ENCODE measurements at places on chromosomes 5 and 9.

- peaks cover 28% of the 10 kb centered on the region for H3K4me1 ChIP-seq
- H3K27me3 ChIP-seq = no peaks in the 10 kb centered on the region
- H3K4me3 ChIP-seq = no peak overlapping the region
- no peak for DNase-seq
These were observed 7.5 kb downstream of the EXD3 start for GRCh38 chr9:137415451-137415850.

GRCh38 chr9:34554211-34555001, 31.6 kb upstream of the ENHO start:
- no peak for DNase-seq
- no peaks in the 10 kb centered on the region for H3K27me3 ChIP-seq
- no peak overlapping the region for H3K27ac ChIP-seq
- no peaks in the 10 kb centered on the region for H3K36me3 ChIP-seq

- H3K27ac ChIP-seq = no peak overlapping the region
- no peaks in the 10 kb centered on the region for H3K27me3 ChIP-seq
- H3K4me1 ChIP-seq = peaks cover 43% of the 10 kb centered on the region
- H3K4me3 ChIP-seq = no peak overlapping the region
- H3K36me3 ChIP-seq = no peaks in the 10 kb centered on the region
These were observed 6.6 kb downstream of the ZNF618 start for GRCh38 chr9:113882636-113883164.

DNA sequence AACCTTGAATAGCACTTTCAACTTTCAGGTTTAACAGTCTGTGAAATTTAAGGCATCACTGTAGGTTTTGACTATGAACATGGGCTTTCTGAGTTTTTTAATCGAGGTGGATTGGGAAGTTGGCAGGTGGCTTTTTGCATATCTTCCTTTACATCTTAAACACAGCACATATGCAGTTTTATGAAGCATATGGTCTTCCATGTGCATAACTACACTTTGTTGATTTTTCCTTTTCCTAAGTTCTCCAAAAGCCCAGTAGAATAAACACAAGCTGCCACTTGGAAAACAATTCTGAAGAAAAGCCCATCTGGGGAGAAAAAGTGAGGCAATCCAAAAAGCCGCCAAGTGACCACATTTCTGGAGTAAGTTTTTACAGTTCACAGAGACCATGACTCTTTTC, 236.5 kb upstream of the IL12B start:
- no peak overlapping the region for H3K27ac ChIP-seq
- no peak overlapping the region for H3K4me3 ChIP-seq
- no peaks in the 10 kb centered on the region for H3K4me1 ChIP-seq
- H3K27me3 ChIP-seq = no peaks in the 10 kb centered on the region
- no peaks in the 10 kb centered on the region for H3K36me3 ChIP-seq

DNA sequence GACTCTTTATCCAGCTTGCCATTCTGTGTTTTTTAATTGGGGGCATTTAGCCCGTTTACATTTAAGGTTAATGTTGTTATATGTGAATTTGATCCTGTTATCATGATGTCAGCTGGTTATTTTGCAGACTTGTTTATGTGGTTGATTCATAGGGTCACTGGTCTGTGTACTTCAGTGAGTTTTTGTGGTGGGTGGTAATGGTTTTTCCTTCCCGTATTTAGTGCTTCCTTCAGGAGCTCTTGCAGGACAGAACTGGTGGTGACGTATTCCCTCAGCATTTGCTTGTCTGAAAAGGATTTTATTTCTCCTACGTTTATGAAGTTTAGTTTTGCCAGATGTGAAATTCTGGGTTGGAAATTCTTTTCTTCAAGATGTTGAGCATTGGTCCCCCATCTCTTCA, 381.1 kb downstream of the MAN2A1 start:
- DNase-seq = no peak
- no peaks in the 10 kb centered on the region for H3K27me3 ChIP-seq
- no peak overlapping the region for H3K4me3 ChIP-seq
- H3K36me3 ChIP-seq = no peaks in the 10 kb centered on the region

GRCh38 chr9:109182940-109183798, 16.1 kb upstream of the FRRS1L start:
- no peak overlapping the region for H3K4me3 ChIP-seq
- H3K36me3 ChIP-seq = no peaks in the 10 kb centered on the region
- H3K27ac ChIP-seq = no peak overlapping the region
- no peaks in the 10 kb centered on the region for H3K4me1 ChIP-seq
- DNase-seq = no peak
- no peaks in the 10 kb centered on the region for H3K27me3 ChIP-seq

DNA sequence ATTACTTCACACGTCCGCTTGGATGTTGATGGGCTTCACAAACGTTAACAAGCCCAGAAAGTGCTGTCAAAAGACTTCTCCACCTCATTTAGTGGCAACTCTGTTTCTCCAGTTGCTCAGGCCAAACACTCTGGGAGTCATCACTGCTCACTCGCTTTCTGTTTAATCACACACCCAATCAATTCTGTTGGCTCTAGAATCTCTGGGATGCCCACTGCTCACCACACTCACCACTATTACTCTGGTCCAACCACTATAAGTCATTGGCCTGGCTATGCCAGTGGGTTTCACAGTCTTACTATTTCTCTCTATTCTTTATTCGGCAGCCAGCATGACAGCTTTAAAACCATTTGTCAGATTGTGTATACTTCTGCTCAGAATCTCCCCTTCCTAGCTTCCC, 163.5 kb downstream of the KDM4C start:
- no peak overlapping the region for H3K27ac ChIP-seq
- H3K4me3 ChIP-seq = no peak overlapping the region
- no peak for DNase-seq
- H3K27me3 ChIP-seq = no peaks in the 10 kb centered on the region

DNA sequence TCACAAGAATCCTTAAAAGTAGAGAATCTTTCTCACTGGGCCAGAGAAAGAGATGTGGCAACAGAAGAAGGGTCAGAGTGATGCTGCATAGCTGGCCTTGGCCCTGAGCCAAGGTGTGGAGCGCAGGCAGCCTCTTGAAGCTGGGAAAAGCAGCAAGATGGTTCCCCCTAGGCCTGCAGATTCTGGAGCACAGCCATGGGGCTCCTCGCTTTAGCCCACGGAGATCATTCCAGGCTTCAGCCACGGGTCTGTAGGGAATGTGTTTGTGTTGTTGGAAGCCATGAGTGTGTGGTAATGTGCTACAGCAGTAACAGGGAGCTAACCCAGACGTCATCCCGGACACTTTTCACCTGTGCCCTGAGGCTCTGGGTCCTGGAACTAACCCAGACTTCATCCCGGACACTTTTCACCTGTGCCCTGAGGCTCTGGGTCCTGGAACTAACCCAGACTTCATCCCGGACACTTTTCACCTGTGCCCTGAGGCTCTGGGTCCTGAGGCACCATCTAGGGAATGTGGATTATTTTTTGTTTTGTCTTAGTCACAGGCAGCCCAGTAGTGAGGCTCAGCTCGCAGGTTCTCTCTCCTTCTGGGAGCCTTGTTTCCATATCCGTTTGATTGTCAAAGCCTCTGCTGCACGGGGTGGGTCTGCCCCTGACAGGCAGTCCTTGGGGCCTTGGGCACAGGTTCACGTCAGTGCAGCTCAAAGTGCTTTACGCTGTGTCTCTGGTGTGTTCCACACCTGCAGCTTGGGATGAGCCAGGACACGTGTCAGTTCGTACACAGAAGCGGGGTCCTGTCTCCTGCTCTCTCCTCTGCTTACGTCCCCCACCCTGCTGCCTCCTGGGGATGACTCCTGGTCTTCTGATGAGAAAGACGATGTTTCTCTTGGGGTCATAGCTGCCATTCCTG, 56.3 kb upstream of the EXOC3 start:
- no peak overlapping the region for H3K4me3 ChIP-seq
- no peak overlapping the region for H3K27ac ChIP-seq
- no peak for DNase-seq
- no peaks in the 10 kb centered on the region for H3K27me3 ChIP-seq
- H3K4me1 ChIP-seq = no peaks in the 10 kb centered on the region

DNA sequence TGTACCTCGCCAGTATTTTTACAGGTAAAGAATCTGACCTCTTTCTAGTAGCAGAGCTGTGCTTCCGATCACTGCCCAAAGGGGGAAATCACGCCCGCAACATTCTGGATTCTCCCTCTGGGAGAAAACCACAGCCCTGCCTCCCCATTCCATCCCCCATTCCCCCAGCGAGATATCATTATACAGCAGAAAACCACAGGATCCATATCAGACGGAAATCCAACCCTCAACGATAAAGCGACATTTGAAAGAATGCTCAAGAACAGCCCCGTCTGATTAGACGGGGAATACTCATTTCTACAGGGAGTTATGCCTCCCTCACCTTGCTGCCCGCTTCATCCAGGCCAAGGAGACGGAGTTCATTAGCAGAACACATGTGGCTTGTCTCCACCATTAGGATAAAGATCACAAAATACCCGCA, 172.8 kb downstream of the COL23A1 start:
- no peaks in the 10 kb centered on the region for H3K36me3 ChIP-seq
- no peaks in the 10 kb centered on the region for H3K4me1 ChIP-seq
- H3K27me3 ChIP-seq = no peaks in the 10 kb centered on the region
- no peak overlapping the region for H3K4me3 ChIP-seq
- no peak overlapping the region for H3K27ac ChIP-seq

DNA sequence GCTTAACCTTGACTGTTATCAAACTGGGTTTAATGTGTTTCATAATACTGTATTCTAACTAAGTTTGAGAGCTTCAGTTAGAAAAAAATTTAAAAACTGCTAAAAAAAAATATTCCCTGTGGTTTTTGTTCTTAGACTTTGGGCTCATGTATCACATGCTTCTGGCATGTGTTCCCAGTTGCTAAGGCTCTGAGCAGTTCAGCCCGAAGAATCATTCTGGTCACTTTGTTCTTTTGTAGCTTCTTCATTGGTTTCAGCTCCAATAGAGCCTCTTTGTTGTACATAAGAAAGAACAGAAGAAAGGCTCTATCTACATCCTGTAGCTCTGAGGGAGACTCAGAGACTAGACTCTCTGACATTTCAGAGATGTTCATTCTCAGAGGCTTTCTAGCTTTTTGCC, 25.6 kb downstream of the KCNN2 start:
- H3K4me3 ChIP-seq = no peak overlapping the region
- no peak overlapping the region for H3K27ac ChIP-seq
- H3K36me3 ChIP-seq = no peaks in the 10 kb centered on the region
- no peaks in the 10 kb centered on the region for H3K4me1 ChIP-seq
- H3K27me3 ChIP-seq = no peaks in the 10 kb centered on the region

GRCh38 chr5:93189707-93190120, 391.3 kb downstream of the NR2F1-AS1 start:
- H3K27me3 ChIP-seq = no peaks in the 10 kb centered on the region
- no peak overlapping the region for H3K27ac ChIP-seq

GRCh38 chr9:93525476-93525875, 50.9 kb upstream of the PHF2 start:
- no peak overlapping the region for H3K27ac ChIP-seq
- H3K4me1 ChIP-seq = no peaks in the 10 kb centered on the region
- H3K27me3 ChIP-seq = no peaks in the 10 kb centered on the region
- no peak overlapping the region for H3K4me3 ChIP-seq

Data from ascending aorta (tissue), 2 donors.